ENCODE measurements at places on chromosomes 1 and 21.

- DNase-seq, result no peak
Observed at GRCh38 chr1:52368383-52369172, 2.6 kb upstream of the CC2D1B start.

DNA sequence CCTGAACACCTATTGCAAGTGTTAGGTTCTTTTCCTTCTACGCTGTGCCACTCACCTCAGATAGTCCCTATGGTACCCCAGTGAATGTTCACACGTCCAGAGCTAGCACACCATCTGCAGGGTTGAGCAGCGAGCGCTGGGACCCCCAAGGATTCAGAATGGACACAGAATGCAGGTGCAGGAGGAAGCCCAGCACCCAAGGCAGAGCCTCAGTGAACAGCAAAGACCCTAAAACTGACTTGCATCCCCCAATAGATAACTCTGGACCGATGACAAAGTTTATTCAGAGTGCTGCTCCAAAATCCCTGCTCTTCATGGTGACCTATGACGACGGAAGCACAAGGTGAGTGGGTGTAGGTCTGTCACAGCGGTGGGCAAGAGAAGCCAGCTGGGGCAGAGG, 15.1 kb upstream of the MX2 start:
- no peak for DNase-seq

GRCh38 chr1:201230676-201231075, 40.1 kb downstream of the IGFN1 start:
- no peak for DNase-seq

GRCh38 chr1:170214117-170215032, 68.6 kb downstream of the NTMT2 start:
- no peak for DNase-seq

GRCh38 chr1:151425103-151425502, 25.7 kb downstream of the PSMB4 start:
- DNase-seq, result no peak

- no peak for DNase-seq
Observed at GRCh38 chr1:102252731-102253505, 256.2 kb upstream of the OLFM3 start.

- DNase-seq, result no peak
Observed at GRCh38 chr1:179043266-179043665, 17.6 kb downstream of the FAM20B start.

- no peak for DNase-seq
Observed at GRCh38 chr1:38585460-38585859, 274.1 kb downstream of the RRAGC start.

GRCh38 chr21:28916150-28916893, 76.4 kb downstream of the LTN1 start:
- DNase-seq, result no peak

DNA sequence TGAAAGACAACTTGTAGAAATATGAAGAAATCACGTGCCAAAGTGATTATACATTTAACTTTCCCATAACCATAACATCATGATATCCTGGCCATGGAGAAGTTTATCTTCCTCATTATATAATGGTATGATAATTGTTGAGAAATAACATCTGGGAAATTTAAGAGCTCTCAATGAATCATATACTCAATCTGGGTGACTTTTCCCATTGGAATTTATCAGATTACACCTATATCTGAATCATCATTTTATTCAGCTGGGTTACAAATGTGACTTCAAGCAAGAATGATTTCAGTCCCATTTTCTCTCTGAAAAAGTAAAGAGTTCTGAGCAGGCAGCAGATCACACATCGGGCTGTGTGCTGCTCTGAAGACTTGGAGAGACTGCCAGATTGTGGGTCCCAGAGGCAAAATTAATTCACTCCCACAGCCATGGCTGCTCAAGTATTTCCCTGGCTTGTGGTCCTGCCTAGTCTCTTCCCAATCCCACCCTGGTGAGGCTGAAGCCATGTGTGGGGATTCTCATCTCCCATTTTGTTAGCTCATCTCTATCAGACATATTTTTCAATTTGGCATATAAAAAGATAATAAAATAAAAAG, 278.0 kb downstream of the MRPL39 start:
- peak; percentile 79 for DNase-seq

GRCh38 chr1:48196237-48196636, 26.3 kb upstream of the SLC5A9 start:
- no peak for DNase-seq

- DNase-seq, result no peak
Observed at GRCh38 chr1:58460469-58460868, 86.1 kb downstream of the OMA1 start.

- DNase-seq, result no peak
Observed at GRCh38 chr1:115839029-115839678, 1.8 kb downstream of the NHLH2 start.

- no peak for DNase-seq
Observed at GRCh38 chr1:38848071-38848470, 11.5 kb downstream of the RRAGC start.

GRCh38 chr1:179302070-179302469, 8.5 kb downstream of the SOAT1 start:
- no peak for DNase-seq

DNA sequence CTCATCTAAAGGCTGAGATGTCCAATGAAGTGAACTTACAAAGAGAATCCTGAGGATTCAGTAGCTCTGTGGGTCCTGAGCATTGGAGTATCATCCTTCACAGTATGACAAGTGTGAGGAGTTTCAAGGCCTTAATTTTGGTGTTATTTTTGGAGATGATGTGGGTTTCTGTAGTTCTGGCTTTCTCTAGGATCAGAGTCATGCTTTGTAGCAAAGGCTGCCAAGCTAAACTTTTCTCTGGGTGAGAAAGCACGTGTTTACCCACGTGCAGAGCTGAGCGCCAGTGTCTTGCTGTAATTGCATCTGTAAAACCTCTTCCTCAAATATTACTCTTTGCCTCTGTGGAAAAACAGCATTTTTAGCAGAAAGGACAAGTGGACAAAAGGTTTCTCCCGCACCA, 387.8 kb upstream of the LYPLAL1 start:
- DNase-seq, result no peak

DNA sequence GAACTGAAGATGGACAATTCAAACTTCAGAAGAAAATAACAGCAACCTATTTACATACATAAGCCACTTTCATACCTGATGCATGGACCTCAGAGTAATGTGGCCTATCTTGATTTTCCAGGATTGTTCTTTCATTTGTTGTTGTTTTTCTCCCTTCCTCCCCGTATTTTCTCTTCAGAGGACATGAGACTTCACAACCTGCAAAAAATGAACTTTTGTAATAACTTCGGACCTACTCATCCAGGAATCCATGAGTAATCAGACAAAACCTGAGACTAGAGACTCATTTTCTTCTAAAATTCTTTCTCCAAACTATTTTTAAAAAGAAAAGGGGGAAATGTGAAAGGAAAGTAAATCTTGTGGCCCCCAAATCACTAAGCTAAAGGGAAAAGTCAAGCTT, 17.6 kb upstream of the PLA2G5 start:
- DNase-seq, result no peak

- DNase-seq, result no peak
Observed at GRCh38 chr1:192805832-192806323, 3.0 kb upstream of the RGS2 start.

DNA sequence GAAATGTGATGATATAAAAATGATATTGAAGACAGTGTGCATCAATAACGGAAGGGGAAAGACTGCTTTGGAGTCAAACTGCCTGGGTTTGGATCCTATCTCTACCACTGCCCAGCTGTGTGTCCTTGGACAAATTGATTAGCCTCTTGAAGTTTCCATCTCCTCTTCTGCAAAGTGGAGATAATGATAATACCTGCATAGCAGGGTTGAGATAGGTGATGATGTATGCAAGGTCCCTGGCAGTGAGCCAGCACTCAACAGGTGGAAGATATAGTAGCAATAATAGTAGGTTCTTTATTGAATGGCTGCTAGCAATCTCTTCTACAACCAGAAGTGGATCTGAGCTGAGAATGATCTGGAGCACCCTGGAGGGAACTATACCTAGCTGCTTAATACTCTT, 166.7 kb downstream of the MIS18A start:
- no peak for DNase-seq

DNA sequence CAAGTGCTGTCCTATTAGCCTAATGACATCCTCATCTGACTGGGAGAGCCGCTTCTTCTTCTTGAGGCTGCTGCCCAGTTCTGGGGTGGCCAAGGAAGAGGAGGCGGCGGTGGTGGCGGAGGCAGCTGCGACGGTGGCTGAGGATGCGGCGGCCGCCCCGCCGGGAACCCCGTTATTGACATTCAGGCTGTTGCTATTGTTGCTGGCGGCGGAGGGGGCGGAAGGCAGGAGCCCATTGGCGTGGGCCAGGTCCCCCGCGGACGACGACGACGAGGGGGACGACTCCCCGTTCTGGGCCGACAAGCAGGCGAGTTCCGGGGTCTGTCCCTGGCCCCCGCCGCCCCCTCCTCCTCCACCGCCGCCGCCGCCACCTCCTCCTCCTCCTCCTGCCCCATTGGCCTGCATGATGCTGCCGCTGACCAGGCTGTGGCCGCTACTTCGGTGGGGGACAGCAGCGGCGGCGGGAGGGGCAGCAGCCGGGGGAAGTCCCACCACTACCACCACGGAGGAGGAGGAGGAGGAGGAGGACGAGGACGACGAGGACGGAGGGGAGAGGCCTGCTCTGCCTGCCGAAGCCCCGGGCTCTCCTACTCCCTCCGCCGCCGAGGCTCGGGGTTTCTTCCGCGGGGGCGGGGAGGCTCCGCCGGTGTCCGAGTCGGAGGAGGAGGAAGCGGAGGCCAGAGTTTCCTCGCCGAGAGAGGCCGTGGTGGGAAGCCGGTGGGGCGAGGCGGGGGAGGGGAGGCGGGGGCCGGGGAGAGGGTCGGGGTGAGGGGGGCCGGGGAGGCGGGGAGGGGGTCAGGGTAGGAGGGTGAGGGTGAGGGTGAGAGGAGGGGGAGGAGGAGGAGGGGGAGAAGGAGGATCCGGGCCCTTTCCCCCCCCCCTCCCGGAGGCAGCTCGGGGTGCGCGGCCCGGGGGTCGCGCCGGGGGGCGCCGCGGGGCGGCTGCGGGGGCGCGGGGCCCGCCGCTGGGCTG, 610 bp downstream of the WDR26 start:
- DNase-seq, result no peak

DNA sequence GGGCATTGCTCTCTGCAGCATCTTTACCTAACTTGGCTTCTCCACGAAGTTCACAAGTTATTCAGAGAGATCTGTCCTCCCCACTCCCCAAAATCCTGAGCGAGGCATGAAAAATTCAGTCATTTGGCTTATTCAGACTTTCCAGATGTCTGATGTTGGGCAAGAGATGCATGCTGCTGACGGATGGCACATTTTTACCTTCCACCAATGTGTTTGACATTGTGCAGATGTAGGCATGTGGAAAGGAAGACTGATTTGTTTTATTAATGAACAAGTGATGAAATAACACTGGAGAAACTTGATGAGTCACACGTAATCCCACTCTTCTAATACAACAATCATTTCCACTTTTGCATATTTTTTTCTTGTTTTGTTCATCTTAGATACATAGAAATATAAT, 86.7 kb downstream of the C1orf94 start:
- DNase-seq, result no peak

DNA sequence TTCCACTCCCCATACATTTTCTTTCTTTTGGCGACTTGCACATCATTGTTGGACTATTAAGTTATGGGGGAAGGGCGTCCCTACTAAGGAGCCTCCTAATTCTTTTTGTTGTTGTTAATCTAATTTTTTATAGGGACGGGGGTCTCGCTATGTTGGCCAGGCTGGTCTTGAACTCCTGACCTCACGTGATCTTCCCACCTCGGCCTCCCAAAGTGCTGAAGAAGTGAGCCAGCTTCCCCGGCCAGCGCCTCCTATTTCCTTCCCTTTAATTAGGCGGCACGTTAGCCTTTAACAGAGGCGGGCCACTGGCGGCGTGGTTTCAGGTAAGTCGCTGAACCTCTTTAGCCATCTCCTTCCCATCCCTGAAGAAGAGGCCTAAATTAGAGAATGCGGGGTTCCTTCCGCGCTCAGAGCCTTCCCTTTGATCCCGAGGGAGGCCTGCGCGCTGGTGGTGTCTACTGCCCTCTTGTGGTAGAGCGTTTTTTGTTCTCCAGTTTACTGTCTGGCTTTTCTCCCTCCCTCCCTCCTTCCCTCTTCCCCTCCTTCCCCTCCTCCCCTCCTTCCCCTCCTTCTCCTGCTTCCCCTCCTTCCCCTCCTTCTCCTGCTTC, 38.1 kb downstream of the TNFRSF9 start:
- peak; percentile 41 for DNase-seq

DNA sequence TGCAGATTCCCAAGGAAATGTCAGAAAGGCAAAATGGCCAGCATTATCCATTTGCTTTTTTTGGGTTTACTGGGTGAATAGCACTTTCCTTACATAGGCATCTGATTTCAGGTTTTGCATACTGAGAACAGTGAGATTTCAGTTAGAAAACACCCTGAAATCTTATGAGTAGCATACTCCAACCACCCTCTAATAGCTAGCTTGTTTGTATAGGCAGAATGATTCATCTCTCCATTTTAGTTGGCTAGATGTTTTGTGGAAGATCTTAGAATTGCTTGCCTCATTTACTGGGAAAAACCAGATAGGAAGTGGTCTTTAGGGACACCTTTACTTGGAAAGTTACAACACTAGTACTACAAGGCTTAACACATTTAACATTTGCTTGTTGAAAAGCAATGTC, 10.4 kb downstream of the KYAT3 start:
- DNase-seq, result no peak

GRCh38 chr21:45308194-45309068, 20.7 kb upstream of the POFUT2 start:
- DNase-seq, result no peak

GRCh38 chr1:182181167-182181572, 119.7 kb upstream of the ZNF648 start:
- DNase-seq, result no peak

- no peak for DNase-seq
Observed at GRCh38 chr1:172185211-172185610, 235.3 kb upstream of the C1orf105 start.

DNA sequence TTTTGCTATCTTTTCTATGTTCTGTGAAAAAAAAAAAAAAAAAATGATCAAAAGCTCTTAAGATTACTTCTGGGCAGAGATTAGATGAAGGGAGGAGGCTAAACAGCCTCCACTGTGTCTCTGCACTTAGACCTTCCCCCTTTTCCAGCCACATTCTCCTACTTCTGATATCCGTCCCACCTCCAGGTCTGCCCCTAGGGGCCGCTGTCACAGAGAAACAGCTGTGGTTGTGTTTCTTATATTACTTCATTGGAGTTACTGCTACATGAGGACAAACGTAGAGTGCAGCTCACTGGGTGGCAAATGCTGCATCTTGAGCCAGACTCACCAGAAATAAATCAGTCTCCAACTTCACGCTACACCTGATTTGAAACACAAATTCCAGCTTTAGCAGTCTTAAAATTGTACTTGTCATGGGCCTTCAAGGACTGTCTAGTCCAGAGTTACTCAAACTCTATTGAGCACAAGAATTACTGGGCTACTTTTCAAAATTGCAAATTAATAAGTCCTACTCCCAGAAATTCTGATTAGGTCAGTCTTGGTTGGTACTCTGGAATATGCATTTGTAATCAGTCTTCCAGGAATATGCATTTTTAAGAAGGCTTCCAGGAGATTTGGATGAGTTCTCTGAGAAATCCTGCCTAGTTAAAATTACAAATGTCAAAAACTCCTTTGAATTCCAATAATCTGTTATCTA, 125.2 kb upstream of the PTBP2 start:
- peak; percentile 15 for DNase-seq

Measured in HS-27A (cell line).